ENCODE measurements at places on chromosomes 6 and 20.
A peak's percentile ranks its signal among the peaks of the same experiment; 100 is the strongest.

DNA sequence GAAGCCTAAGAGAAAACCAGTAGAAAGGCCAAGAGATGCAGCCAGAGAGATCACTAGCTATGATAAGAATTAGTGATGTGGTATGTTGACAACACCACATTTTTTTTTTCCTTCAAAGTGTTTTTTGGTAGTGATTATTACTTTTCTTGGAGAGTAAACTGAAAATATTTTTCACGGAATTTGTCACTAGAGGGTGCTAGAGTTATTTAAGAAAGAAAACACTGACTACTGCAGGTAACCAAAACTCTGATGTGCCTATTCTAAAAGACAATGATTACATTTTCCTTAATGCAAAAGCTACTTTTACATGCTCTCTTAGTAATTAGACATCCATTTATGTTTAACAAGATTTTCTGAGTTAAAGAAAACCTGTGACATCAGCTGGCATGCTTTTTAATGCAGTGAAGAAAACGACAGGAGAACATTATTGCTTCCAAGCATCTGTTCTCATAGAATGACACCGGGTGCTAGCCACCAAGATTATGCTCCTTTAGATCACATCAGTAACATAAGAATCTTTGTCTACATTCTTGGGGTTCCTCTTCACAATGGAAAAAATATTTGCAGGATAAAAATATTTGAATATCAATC lies 28.8 kb downstream of the RWDD2A start:
- DNase-seq, result no peak

DNA sequence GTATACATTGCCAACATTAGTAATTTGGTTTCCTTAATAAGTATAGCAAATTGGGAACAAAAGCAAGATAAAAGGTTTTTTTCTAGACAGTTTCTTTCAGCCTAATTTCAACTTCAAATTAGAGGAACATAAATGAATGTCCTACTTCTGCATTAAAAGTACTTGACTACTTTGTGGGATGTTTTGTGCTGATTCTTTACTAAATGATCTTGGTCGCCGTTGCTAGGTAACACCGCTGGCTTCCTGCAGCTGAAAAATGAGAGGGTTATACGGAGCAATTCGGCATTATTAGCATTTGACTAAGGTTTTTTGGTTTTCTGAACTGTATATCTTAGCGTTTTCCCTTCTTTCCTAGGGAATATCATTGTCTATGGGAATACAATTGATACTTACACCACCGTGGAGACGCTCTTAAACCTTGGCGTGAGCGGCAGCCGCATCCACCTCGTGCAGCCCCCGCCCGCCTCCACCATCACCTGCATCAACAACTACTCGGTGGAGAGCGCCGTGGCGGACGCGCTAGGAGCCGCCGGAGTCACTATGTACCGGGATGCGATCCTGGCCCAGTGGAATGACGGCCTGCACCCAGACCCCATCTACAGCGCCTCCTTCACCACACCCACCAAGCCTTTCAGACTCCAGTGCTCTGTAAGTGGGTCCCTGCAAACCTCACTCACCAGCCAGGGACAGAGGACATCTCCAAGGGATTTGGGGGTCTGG lies 90.9 kb upstream of the INSM1 start:
- DNase-seq, result no peak

GRCh38 chr20:34876406-34877282 lies at the start of gene ACSS2:
Gene ACSS2, plus strand, starts transcription at chr20:34876612. Its CDS starts 34 bp downstream, at chr20:34876646.
- DNase-seq, result peak; percentile 99

- DNase-seq, result no peak
Measured at GRCh38 chr6:156701966-156702365, 75.2 kb upstream of the ARID1B start.

- DNase-seq, result no peak
Measured at GRCh38 chr6:53320964-53321363, 27.8 kb downstream of the ELOVL5 start.

DNA sequence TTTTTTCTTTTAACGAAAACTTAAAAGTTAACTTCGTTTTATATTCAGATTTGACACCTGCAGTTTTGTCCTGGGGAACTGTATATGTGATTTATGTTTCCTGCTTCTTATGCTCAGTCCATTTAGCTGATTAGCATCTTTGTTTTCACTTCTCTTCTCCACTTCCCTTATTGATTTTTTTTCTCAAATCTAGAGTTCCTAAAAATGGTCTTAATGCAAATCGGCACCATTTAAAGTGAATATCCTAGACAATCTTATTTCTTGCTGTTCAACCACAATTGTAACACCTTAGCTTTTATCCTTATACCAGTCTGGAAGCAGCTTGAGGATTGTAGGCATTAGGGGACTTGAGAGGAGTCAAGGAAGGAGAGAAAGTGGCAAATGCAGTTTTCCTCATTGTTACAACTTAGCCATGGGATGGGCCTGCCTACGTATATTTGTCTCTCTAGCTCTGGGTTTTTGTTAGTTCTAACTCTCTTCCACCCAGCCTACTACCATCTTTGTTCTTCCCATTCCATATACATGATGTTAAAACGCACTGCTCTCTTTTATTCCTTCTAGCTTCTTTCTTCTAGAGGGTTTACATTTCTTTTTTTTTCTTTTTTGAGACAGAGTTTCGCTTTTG lies 8.5 kb downstream of the QRSL1 start:
- DNase-seq, result no peak

- no peak for DNase-seq
Measured at GRCh38 chr6:70709826-70710225, 42.1 kb downstream of the SMAP1 start.

GRCh38 chr20:22180244-22180643 lies 404.1 kb downstream of the FOXA2 start:
- DNase-seq, result peak; percentile 15

DNA sequence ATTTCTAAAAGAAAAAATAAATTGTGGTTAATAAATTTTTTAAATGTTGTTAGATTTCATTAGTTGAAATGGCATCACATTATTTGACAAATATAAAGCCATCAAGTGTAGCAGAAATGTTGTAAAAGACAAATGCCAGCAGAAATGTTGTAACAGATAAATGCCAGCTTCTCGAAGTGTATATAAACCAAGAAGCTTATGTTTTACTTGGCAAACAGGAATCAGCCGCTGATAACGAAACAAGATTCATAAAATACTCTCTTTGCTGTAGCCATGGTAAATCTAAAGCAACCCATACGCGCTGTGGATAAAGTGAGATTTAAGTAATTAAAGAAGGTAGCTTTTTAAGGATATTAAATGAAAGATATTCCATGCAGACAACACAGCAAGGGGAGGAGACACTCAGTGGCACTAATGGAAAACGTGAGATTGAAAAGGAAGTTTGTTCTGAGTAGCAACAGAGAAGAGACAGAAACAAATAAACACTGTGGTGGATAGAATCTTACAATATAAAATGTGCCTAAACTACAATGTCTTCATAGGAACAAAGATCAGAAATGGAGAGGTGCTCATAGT lies 29.6 kb downstream of the BTBD9 start:
- no peak for DNase-seq

DNA sequence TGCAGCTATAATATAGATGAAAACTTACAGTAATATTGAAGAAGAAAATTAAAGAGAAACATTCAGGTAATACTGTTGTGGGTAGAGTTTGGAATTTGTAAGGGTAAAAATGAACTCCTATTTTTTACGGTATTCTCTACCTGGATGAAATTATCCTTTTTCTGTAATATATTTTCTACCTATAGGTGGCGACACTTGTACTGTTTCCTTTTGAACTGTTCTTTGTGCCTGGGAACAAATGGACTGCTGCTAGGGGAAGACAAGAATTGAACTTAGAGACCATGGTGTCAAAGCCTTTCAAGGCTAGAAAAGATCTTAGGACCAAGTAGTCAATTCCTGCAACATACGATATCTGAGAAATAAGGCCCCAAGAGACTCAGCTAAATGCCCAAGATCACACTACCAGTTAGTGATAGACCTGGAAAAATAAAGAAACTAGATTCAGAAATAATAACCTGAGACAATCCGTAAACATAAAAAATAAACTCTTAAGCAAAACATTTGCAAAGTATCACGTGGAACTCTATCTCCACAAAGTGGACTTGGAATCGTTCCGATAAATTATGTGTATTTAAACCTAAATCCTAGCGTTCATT lies 383.8 kb downstream of the TFAP2A start:
- DNase-seq, result peak; percentile 5

DNA sequence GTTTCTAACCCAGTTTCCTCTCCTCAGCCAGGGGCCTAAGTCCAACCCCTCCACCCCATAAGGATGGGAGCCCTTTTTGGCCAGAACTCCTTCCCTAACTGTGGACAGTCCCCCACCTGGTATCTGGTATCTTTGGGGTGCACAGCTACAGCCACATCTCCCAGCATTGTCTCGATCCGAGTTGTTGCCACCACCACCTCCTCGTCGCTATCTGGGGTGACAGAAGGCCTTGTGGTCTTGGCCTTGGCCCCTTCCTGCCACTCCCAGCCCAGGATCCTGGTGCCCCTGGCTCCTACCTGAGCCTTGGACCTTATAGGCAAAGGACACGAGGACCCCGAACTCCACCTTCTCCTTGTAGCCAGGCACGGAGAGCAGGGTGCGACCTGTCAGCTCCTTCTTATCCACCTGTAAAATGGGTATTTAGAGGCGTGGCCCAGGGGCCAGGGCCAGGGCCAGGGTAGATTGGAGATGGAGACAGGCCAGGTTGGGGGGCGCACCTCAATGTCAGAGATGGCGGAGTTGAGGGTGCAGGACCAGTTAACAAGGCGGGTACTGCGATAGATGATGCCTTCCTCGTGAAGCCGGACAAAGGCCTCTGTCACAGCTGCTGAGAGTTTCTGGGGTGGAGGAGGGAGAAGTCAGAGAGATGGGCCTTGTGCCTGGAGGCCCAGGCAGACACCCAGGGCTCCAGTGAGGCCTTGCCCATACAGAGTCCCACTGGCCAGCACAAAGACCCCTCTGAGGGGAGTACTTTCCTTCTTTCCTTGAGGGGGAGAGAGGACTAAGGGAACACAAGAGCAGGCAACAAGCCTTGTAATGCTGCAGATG lies 7.2 kb upstream of the VWA7 start:
- no peak for DNase-seq

DNA sequence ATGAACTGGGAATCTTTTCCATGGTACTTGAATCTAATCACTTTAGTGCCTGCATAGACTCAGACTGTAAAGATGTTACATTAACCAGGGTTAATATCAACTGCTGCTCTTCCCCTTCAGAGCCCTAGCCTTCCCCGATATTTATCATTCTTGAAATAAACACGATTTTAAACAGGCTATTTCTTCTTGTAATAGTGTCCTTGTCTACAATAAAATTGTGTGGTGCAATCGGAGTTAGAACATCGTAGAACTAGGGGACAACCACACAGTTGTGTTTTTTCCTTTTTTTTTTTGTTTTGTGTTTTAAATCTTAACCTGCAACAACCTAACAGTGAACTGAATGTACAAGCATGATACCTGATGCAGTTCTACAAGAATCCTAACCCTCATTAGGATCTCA lies 4.5 kb downstream of the GJA1 start:
- DNase-seq, result no peak

- no peak for DNase-seq
Measured at GRCh38 chr20:56606174-56606945, 22.7 kb upstream of the TFAP2C start.

DNA sequence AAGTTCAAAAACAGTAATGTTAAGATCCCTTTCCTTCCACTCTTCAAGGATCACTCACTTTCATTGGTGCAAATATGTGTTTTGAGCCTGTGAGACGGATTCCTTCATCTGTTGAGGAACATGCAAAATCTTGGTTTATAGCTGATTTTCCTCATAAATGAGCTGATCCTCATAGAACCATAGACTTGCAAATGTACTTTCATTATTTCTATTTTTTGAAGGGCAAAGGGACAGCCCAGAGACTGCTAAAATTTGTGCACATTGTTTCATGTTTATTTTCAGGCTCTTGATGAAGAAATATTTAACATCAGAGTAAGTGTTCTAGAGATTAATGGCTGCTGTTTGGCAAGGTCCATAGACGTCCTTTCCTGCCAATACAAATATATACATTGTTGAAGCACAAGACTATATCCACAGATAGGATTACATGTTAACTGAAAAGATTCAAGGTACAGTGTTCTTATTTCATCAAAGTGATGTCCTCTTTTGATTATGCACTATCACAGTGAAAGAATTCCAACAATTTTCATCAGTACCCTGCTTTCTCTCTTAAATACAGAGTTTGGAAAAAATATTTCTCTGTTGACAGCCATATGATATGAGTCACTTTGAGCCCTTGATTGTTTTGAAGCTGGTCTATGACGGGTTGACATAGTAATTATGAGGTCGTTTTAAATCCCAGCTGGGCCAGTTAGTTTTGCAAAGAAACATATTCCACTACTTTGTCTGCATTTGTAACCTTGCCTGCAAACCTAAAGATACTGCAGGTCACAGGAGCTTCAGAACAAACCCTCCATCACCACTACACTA lies 95.7 kb downstream of the FILIP1 start:
- no peak for DNase-seq

DNA sequence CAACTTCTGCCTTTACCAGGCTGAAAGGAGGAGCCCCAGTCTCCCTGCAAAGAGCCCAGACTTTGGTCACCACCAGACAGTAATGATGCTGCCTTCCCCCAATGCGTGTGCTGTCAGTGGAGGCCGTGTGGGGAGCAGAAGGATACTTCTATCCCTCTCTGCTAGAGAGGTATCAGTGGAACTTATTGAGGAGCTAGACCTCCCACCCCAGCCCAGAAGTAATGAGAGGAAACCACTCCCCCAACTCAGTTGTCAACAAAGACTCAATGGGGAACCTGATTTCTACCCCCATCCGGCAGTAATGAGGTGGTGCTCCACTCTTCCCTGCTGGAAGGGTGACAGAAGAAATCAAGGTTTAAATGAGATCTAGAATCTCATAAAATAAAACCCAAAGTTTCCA lies 4.4 kb upstream of the WFDC8 start:
- no peak for DNase-seq

DNA sequence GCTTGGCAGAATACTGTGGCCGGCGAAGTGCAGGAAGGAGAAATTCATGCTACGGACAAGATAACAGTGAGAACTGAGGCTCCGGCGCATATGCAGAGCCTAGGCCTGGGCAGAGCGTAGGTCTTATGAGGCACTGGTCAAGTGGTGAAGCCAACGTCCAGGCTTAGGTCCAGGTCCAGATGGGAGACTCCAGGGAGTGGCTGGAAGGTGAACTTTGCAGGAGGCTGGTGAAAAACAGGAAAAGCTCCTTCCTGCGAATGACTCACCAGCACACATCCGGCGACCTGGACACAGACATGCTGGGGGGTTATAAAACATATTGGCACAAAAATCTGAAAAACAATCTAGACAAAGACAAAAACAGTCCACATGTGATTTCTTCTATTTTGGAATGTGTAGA lies 15.4 kb downstream of the C6orf141 start:
- no peak for DNase-seq

DNA sequence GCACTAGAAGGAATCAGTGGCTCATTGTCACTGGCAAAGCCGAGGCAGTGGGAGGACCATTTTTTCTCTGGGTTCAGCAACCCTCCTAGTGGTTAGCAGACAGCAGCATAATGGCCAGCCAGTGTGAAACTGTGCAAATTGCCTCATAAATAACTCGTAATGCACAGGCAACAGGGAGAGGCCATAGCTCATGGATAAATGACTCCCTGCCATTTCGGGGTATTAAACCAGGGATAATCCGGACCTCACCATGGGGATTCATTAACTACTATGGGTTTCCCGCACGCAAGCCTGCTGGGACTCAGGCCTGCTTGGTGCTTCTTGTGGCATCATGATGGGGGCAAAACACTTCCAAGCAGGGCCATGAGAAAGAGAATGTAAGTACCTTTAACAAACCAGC lies 158.2 kb upstream of the CHD6 start:
- peak; percentile 16 for DNase-seq

All from nephron progenitor cell (in vitro differentiated cells).